Stimulated activated CD4-positive, alpha-beta T cell treated with anti-CD3 and anti-CD28 coated beads, Interleukin-12 subunit alpha, Interleukin-12 subunit beta, amount 100 ng/mL, for 48 hours (primary cell): ENCODE measurements at places on chromosomes 11 and 22.
A peak's percentile ranks its signal among the peaks of the same experiment; 100 is the strongest.

DNA sequence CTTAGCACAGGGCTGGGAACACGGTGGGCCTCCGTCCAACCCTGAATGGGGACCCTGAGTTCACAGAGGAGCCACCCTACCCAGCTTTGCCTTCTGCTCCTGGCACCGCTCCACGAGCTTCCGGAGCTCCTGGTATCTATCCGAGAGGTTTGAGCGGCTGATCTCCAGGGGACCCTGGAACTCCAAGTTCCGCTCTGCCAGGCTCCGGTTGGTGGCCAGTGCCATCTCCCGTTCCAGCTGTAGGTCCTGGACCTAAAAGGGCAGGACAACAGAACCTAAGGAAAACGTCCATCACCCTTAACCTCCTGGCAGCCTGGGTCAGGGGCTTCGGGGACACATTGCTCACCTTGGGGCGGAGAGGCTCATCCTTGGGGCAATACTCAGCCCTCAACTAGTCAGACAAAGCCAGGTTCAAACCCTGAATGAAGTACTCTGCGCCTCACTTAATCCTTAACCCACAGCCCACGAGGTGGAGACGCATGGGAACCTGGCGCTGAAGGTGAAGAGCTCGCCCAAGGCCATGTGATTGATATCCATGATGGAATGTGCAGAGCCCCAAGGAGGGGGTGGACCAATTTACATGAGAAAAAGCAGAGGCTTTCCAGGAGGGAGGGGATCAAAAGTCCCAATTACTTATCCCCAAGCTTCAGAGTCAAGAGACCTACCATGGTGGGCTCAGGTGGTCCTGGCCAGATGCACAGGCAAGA lies 27.1 kb downstream of the VPS37C start:
- DNase-seq, result no peak

GRCh38 chr11:34273099-34273498 lies 84.7 kb downstream of the ABTB2 start:
- DNase-seq, result no peak

- peak; percentile 32 for DNase-seq
Measured at GRCh38 chr11:35077709-35078469, 61.1 kb upstream of the CD44 start.

DNA sequence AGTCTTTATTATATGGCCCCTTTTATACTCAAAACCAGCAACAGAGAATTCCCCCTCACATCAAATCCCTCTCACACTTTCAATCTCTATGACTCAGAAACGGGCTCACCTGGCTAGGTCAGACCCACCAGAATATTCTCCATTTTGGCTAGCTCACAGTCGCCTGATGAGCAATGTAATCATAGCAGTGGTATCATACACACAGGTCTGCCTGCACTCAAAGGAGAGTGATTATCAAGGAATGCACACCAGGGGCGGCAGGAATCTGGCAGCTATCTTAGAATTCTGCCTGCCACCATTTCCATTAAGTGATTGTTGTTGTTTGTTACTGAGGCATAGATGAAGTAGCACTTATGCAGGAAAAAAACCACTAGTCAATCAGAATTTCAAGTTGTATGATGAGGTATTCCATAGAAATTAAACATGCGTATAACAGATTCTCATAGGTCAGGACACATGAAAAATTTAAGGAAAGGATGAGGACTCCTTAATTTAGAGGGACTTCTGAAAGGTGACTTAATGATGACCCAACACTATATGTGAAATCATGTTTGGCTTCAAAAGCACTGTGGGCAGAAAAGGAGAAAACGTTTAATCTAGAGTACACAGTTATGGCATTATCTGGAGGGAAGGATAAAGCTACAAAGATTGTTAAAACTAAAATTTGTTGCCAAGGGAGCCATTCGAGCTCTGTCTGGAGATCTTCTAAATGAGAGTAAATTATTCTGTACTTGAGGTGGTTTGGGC lies 185.8 kb upstream of the DDI1 start:
- no peak for DNase-seq

GRCh38 chr11:92225568-92226330 lies 1.1 kb downstream of the FAT3 start:
- no peak for DNase-seq
